ENCODE measurements at places on chromosomes 1 and 21.

DNA sequence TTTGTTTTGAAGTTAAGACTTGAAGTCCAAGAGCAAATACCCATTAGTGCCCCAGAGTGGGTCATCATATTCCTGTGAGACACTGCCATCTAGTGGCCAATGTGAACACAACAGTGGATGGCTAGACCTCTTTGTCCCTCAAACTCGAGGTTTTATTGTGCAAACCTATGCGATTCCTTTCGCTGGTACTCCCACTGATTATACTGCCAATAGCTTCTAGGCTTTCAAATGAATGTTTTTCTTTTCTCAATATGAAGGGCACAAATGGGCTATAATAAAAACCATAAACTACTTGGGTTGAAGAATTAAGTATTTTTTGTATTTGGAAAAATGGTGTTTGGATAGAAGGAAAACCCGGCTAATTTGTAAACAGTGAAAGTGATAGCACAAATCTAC lies 100.4 kb upstream of the ZNF281 start:
- DNase-seq = peak; percentile 49

DNA sequence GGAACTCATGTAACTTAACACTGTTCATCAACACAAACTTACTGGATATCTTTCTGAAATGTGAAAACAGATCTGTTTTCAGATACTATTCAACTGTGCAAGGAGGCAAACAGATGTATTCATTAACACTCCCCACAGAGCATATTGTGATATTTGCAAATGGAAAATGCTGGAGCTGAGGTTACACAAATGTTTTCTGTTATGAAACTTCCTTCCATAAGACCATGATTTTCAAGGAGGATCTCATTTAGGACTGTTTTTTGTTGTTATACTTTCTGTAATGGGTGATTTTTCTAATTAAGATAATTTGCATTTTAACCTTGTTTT lies 56.1 kb downstream of the GABPA start:
- no peak for DNase-seq

GRCh38 chr1:211571998-211572397 lies 7.0 kb downstream of the SLC30A1 start:
- no peak for DNase-seq

DNA sequence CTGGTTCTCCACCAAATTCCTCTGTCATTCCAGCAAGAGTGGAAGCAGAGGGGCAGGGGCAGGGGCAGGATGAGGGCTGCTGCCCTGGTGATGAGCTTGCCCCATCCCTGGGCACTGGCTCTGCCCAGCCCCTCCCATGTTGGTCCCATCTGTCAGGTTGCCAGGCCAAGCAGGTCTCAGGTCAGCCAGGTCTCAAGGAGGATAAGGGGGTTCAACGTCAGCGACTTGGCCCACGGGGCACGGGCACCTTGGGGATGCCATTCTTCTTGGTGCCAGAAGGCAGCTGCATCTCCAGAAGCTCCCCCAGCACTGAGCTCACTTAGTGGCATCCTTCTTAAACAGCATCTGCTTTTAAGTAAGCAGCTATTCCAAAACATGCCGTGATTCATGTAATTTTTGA lies 133.1 kb downstream of the AJAP1 start:
- no peak for DNase-seq

GRCh38 chr1:110490791-110491451 lies 28.1 kb downstream of the KCNA10 start:
- DNase-seq = no peak

GRCh38 chr1:116475850-116476218 lies 95.0 kb downstream of the CD58 start:
- DNase-seq = no peak

DNA sequence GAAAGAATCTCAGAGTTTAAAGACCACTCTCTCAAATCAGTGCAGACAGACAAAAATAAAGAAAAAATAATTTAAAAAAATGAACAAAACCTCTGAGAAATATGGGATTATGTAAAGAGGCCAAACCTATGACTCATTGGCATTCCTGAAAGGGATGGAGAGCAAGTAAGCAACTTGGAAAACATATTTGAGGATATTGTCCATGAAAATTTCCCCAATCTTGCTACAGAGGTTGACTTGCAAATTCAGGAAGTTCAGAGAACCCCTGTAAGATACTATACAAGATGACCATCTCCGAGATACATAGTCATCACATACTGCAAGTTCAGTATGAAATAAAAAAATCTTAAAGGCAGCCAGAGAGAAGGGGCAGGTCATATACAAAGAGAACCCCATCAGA lies 43.7 kb upstream of the IVNS1ABP start:
- DNase-seq = no peak

DNA sequence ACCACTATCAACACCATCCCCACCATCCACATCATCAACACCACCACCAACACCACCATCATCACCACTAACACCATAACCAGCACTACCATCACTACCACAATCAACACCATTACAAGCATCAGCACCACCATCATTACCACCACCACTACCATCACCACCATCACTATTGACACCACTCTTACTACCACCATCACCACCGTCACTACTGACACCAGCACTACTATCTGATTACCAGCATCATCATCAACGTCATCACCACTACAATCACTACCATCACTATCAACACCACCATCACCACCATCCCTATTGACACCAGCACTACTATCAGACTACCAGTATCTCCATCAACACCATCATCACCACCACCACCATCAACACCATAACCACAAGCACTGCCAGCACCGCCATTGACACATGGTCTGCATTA lies 106.1 kb upstream of the RUNX3 start:
- DNase-seq = no peak

GRCh38 chr1:70719154-70719553 lies 308.1 kb downstream of the CTH start:
- DNase-seq = no peak

DNA sequence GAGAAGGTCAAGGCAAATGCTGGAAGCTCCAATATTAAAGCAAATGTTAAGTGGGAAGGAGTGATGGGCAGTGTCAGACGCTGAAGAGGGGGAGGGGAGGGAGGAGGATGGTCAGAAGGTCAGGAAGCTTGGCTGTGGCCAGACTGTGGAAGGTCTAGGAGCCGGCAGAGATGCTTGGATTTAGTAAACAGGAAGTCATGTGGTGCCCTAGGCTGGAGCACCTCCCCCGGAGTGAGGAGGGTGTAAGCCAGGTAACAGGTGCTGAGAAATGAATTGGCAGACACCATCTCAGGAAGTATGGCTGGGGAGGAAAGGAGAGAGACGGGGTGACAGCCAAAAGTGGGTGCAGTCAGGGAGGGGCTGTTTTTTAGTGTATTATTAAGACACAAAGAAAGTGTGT lies 17.7 kb downstream of the CSMD2 start:
- DNase-seq = no peak

DNA sequence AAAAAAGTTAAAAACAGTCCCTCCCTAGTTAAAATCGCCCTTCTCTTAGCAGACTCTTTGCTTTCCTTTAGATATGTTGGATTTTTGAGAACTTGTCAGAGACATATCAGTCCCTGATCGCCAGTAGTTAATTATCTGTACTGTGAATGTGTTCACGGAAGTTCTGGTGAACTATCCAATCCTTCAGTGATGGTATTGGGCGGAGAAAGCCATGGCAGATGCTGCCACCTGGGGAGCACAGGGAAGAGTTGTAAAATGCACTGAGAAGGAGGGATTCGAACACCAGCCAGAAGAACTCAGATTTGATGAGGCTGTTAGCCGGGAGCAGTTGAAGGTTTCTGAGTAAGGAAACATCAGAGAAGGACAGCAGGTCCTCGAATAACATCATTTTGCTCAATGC lies 17.5 kb upstream of the KIF14 start:
- no peak for DNase-seq

- no peak for DNase-seq
These were observed 202.0 kb downstream of the USH2A start for GRCh38 chr1:216221260-216221700.

DNA sequence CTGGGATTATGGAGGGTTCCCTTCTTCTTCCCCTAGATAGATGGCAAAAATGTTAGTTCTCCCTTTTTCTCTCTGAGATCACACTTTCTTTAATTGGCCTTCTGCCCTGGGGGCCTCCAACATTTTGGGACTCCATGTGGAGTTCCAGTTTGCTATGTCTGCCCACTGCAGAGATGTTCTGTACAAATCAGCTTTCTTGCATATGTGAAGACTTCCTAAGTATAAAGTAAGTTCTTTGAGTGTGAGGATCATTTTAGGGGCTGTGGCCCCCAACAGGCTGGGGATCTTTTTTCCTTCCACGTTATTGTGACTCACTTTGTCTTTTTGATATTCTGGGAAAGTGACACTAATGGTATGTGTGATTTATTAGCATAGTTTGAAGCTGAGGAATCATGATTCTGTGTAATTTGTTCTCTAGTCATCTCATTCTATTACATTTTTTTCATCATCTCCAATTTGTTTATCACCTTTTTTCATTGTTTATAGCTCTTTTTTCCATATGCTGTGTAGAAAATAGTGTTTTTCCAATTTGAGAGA lies 48.2 kb downstream of the HHAT start:
- no peak for DNase-seq

GRCh38 chr1:29635501-29636263 lies 399.4 kb downstream of the PTPRU start:
- no peak for DNase-seq

DNA sequence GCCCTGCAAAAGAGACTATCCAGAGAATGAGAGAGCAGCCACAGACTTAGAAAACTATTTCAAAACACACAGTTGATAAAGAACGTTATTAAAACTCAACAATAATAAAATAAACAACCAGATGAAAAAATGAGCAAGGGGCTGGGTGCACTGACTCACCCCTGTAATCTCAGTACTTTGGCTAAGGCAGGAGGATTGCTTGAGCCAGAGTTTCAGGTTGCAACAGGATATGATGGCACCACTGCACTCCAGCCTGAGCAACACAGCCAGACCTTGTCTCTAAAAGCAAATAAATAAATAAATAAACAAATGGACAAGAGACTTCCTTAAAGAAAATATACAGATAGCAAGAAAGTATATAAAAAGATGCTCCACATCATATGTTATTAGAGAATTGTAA lies 144.6 kb downstream of the LRRIQ3 start:
- no peak for DNase-seq

All from stimulated activated CD4-positive, alpha-beta T cell treated with anti-CD3 and anti-CD28 coated beads, Interleukin-1b, Interleukin-23, amount 100 ng/mL, for 1 hour (primary cell).